Stimulated activated naive CD4-positive, alpha-beta T cell (primary cell): ENCODE measurements at places on chromosomes 2 and 18.

- DNase-seq, result no peak
Observed at GRCh38 chr2:101479328-101479727, 4.4 kb upstream of the RFX8 start.

- no peak for DNase-seq
Observed at GRCh38 chr2:71550801-71551630, 97.7 kb downstream of the DYSF start.

DNA sequence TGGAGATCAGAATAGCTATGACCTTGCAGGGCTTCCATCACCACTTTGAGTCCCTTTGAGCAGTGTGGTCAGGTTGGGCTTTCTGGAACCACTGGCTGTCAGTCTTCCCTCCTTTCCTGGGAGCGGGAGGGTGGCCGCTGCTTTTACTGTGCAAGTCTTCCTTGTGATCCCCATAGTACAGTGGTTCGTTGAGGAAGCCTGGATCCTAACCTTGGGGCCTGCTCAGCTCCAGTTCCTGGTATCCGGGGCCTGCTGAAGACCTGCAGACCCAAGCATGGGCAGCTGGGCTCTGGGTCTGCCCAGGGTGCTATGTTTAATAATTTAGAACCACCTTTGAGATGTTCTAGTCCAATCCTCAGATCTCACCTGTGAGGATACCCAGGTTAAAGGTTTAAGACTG lies 104.2 kb downstream of the CLIP4 start:
- no peak for DNase-seq

DNA sequence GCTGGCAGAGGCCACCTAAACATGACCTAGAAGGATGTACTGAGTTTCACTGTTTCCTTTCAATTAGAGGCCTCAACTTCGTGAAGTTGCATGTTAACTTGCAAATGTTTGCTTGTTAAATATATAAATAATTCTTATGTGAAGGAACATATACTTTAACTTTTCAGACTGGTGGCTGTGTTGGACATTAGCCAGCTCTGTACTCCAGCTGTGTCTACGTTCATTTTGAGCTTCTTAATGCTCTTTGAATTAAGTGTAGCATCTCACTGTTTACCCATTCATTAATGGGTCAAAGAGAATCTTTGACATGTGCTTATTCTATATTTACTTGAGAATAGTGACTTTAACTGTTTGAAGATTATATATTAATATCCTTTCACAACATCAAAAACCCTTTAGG lies 823.2 kb upstream of the ID2 start:
- DNase-seq, result no peak

GRCh38 chr2:177784745-177785067 lies 287.9 kb downstream of the PDE11A start:
- DNase-seq, result no peak

DNA sequence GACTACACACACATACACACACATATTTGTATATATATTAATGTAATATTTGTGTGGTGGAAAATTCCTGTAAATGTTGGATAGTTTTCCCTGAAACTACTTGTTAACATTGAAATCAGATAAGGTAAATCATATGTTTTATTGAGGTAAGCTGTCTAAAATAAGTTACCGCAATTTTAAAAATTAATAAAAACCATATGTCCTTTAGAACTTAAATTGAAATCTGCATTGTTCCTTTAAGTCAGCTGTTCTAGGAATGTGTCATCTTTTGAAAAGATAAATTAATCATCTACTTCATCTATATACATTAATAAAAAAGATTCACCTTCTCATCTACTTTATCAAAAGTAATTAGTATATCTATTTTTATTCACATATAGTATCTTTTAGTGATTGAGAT lies 102.0 kb downstream of the CSRNP3 start:
- DNase-seq, result no peak

DNA sequence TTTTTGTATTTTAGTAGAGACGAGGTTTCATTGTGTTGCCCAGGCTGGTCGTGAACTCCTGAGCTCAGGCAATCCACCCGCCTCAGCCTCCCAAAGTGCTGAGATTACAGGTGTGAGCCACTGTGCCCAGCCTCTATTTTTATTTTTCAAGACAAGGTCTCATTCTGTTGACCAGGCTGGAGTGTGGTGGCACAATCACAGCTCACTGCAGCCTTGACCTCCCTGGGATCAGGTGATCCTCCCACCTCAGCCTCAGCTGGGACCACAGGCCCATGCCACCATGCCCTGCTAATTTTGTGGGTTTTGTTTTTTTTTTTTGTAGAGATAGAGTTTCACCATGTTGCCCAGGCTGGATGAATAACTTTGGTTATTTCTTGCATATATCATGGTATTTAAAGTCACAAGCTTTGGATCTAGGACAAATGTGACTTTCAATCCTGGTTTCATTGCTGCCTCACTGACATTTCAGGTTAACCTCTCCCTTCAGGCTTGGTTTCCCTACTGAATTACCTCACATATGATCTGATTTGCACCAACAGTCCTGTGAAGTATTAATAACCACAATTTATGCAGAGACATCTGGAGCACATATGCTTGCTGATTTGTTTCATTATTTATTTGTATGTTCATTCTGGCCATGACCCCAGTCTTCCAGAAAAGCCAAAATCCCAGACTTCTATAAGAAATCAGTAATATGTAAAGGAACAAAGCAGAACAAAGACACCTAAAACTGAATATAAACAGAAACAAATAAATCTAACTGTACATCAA lies 17.5 kb upstream of the RAB31 start:
- no peak for DNase-seq

DNA sequence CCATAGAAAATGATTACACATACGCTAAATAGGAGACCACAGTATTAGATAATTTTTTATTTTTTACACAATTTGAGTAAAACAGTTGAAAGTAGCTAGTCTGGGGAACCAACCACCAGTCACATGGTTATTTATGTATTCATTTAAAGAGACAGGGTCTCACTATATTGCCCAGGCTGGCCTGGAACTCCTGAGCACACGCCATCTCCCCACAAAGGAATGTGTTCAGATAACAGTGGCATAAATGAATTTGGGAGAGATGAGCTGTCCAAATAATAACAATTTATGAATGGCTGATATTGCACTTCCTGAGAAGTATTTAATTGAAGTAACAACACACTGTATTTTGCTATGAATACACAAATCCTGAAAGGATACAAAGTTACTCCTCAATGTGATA lies 39.7 kb downstream of the KIDINS220 start:
- DNase-seq, result no peak

- no peak for DNase-seq
Observed at GRCh38 chr2:197890168-197890567, 85.8 kb downstream of the PLCL1 start.

DNA sequence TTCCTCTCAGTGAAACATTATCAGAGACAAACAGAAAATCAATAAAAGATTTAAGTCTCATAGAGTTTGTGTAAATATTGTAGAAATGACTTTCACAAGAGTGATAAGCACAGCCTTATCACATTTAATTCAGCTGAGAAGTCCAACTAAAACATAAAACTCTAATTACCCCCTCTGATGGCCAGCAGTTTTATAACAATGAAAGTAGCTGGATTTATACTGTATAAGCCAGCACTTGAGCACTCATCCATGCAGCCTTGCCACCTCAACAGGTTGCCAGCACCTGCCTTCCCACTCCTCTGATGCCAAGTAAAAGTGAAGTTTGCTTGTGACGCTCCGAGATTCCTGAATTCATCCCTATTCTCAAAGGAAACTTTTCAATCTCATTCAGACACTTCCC lies 103.0 kb upstream of the STK39 start:
- DNase-seq, result no peak

- no peak for DNase-seq
Observed at GRCh38 chr2:235328991-235329390, 164.9 kb upstream of the AGAP1 start.

DNA sequence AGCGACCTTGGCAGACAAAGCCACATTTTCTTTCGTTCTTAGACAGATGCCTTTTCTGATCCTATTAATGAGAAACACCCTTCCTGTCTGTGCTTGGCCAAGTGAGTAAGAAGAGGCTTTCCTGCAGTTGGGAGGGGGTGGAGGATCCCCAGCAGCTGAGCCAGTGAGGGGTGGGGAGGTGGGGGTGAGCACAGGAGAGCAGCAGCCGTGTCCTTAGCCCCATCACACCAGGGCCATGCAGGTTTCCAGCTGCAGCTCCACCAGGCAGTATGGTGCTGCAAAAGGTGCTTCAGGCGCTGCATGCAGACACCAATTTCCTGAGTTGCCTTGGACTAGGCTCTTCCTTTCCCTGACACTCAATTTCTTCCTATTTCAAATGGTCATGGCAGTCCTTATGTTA lies 123.3 kb upstream of the SIX2 start:
- no peak for DNase-seq

- DNase-seq, result no peak
Observed at GRCh38 chr2:141906678-141907077, 224.1 kb downstream of the LRP1B start.
